Stimulated activated CD8-positive, alpha-beta memory T cell treated with anti-CD3 and anti-CD28 coated beads, Interleukin-4, amount 100 ng/mL, for 4 hours (primary cell): ENCODE measurements at places on chromosomes 11 and 22.

DNA sequence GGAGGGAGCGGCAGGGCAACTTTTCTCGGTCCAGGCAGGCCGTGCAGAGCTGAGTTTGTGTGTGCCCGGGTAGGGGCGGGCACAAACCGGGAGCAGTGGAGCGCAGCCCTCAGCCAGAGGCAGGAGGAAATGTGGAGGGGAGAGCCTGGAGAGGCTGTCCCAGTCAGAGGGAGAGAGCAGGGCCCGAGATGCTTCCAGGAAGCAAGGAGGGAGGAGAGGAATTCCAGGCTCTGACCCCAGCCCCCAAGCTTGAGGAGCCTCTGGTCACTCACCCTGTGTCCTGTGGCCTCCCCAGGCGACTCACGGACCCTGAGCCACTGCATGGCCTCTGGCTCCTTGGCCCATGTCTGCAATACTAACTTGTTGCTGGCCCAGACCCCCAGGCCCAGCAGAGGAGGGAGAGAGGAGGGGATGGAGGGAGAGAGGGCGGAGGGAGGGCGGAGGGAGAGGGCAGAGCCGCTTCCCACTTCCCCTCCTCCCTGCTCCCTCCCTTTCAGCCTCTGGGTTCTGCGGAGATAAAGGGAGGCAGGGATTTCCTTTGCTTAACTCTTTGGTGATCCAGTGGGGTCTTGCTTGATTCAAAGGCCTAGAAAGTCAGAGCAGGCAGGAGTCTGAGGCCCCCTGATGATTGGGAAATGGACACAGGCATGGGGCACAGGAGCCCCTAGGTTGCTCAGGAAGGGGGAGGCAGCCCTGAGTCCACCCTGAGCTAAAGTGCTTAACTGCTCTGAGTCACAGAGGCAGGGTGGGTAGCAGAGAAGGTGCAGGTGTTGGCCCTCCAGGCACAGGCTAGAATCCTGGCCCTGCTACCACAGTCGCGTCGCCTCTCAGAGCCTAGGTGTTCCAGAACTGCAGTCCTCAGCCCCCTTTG lies at the start of gene C1QTNF6:
TSS of gene C1QTNF6 (minus strand) at position 357 of the 871 bp plus-strand sequence. CDS start at position 323, 34 bp downstream.
- DNase-seq, result no peak

DNA sequence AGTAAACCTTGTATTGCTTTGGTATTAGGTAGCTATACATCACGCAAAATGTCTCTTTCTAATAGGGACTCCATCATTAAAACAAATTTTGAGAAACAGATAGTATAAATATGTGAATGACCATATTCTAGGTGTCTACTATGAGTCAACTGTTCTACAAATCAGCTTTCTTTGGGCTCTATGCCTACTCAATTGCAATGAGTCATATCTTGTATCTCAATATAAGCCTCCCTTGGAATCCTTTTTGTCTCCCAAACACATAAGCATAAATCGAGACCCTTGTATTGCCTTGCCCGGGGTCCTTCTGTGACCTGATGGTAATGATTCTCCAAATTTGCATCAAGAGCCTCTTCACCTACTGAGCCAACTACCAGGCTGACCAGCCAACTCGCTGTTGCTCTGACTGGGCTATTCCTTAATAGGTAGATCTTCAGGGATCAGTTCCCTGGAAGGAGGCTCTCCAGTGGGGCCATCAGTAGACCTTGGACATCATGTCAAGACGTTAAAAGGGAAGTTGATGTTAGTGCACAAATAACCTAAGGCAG lies 22.2 kb downstream of the BLID start:
- DNase-seq, result no peak

GRCh38 chr11:42054351-42054900 lies 595.0 kb upstream of the LRRC4C start:
- DNase-seq, result no peak

DNA sequence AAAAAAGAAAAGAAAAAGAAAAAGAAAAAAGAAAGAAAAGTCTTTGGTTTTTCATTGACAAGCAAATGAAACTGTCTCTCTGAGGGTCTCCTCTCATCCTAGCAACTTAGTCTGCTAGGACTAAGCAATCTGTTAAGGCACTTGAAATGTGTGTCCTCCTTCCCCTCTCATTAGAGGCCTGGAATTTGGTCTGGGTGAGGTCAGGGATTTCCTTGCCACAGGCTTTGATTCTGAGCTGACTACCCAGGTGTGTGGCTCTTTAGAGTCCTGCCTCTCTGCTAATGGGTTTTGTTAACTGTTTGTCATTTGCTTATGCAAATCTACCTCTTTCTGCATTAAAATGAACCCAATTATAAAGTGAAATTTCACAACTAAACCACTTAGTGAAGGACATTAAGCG lies 18.3 kb upstream of the PKNOX2 start:
- DNase-seq, result no peak

- no peak for DNase-seq
Observed at GRCh38 chr11:21426931-21427330, 757.5 kb downstream of the NELL1 start.

DNA sequence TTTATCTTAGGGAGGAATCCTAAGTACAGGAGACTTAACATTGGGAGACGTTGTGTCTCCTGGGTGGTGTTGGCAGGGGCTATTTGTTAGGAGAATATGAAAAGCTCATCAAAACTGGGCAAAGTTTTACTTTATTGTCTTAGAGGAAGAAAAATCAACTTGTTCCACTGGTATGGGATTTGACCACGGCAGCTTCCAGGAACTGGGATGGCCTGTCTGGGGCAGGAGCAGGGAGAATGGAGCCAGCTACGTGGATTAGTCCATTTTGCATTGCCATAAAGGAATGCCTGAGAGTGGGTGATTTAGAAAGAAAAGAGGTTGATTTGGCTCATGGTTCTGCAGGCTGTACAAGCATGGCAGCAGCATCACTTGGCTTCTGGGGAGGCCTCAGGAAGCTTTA lies 198.4 kb downstream of the ADAMTS15 start:
- DNase-seq, result no peak

GRCh38 chr11:8231979-8232378 lies 31.7 kb downstream of the LMO1 start:
- DNase-seq, result no peak

GRCh38 chr11:47524291-47524874 lies 28.5 kb downstream of the CELF1 start:
- no peak for DNase-seq

GRCh38 chr11:693415-693831 lies 1.6 kb downstream of the DEAF1 start:
- no peak for DNase-seq

DNA sequence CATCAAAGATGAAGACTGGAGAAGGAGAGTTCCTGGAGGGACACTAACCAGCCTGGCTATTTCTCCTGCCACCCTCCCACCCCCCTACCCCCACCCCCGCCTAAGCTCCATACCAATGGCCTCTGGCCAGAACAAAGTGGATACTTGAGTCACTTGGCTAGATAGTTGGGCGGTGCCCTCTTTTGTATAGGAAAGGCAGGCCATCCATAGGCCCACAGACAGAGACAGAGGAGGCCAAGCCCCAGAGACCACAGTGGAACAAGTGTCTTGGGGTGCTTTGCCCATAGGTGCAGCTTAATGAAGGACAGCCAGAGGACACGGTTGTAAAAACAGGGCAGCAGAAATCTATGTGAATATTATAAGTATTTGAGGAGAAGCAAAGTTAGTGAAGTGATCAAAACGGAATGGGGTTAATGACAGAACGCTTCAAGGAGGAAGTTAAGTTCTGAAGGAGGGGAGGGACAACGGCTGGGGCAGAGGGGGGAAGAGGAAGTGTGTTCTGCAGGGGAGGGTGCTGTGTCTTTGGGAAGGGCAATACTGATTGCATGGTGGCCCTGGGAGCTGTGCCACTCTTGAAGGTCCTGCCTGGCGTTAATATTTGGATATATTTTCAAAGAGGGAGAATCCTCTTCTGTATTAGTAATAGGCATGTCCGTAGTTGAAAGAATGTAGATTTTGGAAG lies 32.7 kb downstream of the FLI1 start:
- no peak for DNase-seq

DNA sequence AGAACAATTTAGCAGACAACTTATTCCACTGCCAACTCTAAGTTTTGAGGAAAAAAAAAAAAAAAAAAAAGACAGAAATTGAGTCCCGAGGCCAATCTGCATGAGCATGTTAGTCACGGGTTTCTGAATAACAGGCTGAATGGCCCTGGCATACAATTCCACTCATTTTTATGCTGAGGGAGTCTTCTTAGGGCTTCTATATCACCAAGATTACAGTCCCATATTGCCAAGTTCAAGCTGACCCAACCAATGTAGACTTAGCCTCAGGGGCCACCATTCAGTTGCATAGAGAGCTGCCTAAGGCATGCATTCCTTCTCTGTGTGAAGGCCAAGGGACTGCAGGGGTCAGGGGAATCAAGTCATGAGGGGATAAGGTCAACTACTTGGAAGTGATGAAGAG lies 27.5 kb downstream of the KIRREL3 start:
- DNase-seq, result no peak

- DNase-seq, result no peak
Observed at GRCh38 chr11:97364047-97364446, 974.2 kb downstream of the JRKL start.

GRCh38 chr11:66883016-66883965 lies 26.4 kb downstream of the LRFN4 start:
- DNase-seq, result no peak

DNA sequence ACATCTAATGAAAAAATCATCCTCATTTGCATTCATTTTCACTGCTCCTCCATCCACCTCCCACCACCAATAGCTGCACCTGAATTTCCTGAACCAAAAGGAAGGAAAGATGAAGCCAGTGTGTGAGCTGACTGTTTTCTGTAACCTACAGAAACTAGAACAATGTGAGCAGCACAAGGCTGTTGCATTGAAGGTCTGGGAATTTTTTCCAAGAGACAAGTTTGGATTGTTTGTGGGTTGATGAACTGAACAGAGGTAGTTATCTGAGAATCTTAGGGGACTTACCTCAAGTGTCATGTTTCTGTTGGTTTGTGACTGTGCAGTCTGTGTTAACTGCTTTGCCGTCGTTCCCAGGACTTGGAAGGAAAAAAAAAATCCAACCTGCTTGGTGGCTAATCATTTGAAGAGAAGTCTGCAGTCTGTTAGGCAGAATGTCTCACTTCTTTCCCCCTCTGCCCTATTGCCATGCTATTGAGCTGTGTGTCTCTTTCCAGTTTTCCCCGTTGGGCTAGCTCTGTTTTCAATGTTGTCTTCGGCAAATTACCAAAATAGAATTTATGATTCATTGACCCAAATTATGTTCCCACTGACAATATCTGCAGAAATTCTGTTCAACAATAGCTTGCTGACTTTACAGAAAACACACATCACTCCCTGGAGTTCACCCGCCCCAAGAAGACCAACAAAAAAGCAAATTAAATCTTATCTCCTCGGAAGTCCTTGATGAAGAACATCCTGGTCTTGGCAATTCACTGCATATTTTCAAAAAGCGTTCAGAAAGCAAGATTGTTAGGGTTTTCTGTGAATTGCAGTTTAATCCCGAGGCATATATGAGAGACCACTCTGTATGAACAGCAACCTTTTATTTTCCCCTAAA lies 76.0 kb downstream of the SC5D start:
- DNase-seq, result no peak

GRCh38 chr11:86559311-86559945 lies 113.0 kb downstream of the ME3 start:
- DNase-seq, result no peak

- DNase-seq, result no peak
Observed at GRCh38 chr11:73350908-73351636, 25.1 kb upstream of the RELT start.

DNA sequence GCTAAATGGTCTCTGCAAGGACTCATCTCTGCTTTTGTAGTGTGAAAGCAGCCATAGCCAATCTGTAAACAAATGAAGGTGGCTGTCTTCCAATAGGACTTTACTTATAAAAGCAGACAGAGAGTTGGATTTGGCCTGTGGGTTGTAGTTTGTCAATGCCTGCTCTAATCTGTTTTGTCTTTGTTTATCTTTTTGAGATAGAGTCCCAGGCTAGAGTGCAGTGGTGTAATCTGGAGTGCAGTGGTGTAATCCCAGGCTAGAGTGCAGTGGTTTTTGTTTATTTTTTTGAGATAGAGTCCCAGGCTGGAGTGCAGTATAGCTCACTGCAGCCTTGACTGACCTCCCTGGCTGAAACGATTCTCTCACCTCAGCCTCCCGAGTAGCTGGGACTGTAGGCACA lies 8.6 kb downstream of the PPP6R3 start:
- no peak for DNase-seq

DNA sequence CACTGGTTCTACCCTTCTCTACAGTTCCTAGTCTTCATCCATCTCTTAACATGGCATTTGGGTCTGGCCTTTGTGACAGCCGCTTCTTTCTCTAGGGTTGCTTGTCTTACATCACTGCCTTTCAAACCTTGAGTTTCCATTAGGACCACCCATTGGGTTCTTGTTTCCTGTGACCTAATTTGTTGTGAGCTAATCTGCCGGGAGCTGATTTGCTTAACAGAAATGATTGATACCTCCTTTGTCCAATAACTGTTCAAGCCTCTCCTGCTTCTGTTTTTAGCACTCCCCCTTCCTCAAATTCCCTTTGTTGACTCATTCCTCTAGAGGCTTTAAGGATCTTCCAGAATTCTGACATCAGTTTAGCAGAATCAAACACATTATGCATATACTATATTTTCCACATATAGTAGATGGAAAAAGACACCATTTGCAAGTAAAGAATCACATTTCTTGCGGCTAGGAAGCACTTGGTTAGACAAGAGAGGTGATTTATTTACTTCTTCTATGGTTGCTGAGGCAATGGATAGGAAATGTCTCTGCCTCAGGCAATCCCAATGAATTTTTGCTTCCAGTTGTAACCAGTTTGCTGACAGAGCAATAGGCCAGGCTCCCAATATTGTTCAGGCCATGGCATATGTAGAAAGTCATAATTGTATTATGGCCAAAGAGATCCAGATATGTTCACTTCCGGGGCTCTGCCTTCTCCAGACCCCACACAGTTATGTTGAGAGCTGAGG lies 130.7 kb downstream of the SNX19 start:
- no peak for DNase-seq

- no peak for DNase-seq
Observed at GRCh38 chr22:20970939-20971657, 4.0 kb downstream of the AIFM3 start.

- no peak for DNase-seq
Observed at GRCh38 chr11:27385245-27385644, 22.2 kb upstream of the CCDC34 start.

DNA sequence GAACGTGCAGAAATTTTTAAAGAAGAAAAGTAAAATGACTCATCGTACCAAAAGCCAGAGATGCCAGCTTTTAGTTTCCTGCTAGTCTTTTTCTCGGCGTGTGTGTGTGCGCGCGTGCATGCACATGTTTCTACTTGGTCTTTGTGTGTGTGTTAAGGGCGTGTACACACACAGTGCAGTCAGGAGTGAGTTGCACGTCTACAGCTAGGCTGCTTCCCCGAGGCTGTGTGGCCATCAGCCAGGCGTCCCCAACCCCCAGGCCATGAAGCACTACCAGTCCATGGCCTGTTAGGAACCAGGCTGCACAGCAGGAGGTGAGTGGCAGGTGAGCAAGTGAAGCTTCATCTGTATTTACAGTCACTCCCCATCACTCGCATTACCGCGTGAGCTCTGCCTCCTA lies 36.4 kb downstream of the KCNQ1 start:
- DNase-seq, result no peak

DNA sequence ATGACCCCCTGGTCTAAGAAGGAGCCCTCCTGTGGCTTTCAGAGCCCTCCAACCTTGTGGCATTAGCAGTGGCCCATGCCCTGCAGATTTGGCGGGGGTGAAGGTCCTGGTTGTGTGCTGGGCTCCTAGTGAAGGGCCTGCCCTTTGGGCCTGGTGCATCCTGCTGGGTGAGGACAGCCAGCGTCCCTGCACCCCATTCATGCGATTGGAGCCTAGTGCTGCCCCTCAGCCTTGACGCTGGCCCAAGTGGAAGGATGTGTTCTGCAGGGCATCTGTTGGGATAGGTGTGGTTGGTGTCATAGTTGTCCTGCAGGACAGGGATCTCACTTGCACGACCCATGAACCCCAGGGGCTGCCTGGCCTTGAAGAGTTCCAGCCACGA lies 28.1 kb upstream of the DGCR8 start:
- DNase-seq, result no peak
